Epithelial cell of umbilical artery (primary cell): ENCODE measurements at places on chromosomes 6 and 20. TPM values are rescaled to one million over a fixed set of nuclear protein-coding genes. Genes with fewer than 3 reads are reported as not detected.

Gene TRIM39
- 10.4 and 12.5 TPM in 2 replicates for total RNA-seq

Gene IL20RA
- total RNA-seq: not detected in 2 replicates

Gene RAET1L
- total RNA-seq: not detected in 2 replicates

Gene SLC32A1
- not detected in 2 replicates for total RNA-seq

Gene COL21A1
- 0.65 and 1.8 TPM in 2 replicates for total RNA-seq

Gene TTLL9
- not detected in 2 replicates for total RNA-seq

Gene PTCHD4
- 0.76 and 2.9 TPM in 2 replicates for total RNA-seq

Gene BHLHE23
- total RNA-seq: not detected in 2 replicates

Gene C20orf144
- total RNA-seq: 0.32 TPM in 1 of 2 replicates, not detected in the other

Gene SNAP25
- 0.15 TPM in 1 of 2 replicates, not detected in the other for total RNA-seq

Gene CLVS2
- total RNA-seq: not detected in 2 replicates

Gene PKIB
- total RNA-seq: 0.76 and 0.97 TPM in 2 replicates

Gene RHAG
- total RNA-seq: not detected in 2 replicates

Gene WFDC10A
- total RNA-seq: not detected in 2 replicates

Gene PRKN
- total RNA-seq: 0.15 and 0.97 TPM in 2 replicates

Gene NAA20
- 56.8 and 71.0 TPM in 2 replicates for total RNA-seq

Gene LPA
- total RNA-seq: not detected in 2 replicates

Gene LRRN4
- not detected in 2 replicates for total RNA-seq

Gene WFDC12
- total RNA-seq: not detected in 2 replicates

Gene RFX6
- total RNA-seq: not detected in 2 replicates

Gene XKR7
- total RNA-seq: not detected in 2 replicates

Gene SULF2
- total RNA-seq: 9.0 and 20.1 TPM in 2 replicates

Gene ARMH2
- total RNA-seq: not detected in 2 replicates

Gene C6orf15
- total RNA-seq: not detected in 2 replicates

Gene MMP24OS
- 4.9 and 9.4 TPM in 2 replicates for total RNA-seq

Gene MATN4
- not detected in 2 replicates for total RNA-seq

Gene ID4
- total RNA-seq: under 0.01 TPM in 1 of 2 replicates, not detected in the other

Gene HLA-DOA
- total RNA-seq: under 0.01 TPM in 1 of 2 replicates, not detected in the other

Gene NFKBIL1
- 25.3 and 26.9 TPM in 2 replicates for total RNA-seq

Gene AKAP12
- 102 and 340 TPM in 2 replicates for total RNA-seq

Gene SCRT2
- not detected in 2 replicates for total RNA-seq

Gene CFB
- 1.3 and 7.9 TPM in 2 replicates for total RNA-seq

Gene TEAD3
- 0.32 and 0.61 TPM in 2 replicates for total RNA-seq

Gene TRIM10
- total RNA-seq: not detected in 2 replicates

Gene BMP2
- total RNA-seq: 10.2 and 15.6 TPM in 2 replicates
